Right hindlimb (tissue), 1 donor: ENCODE measurements at places on chromosomes 3 and 15.

- DNase-seq, result no peak
These were observed 13.7 kb downstream of the C15orf39 start for GRCh38 chr15:75215107-75216004.

DNA sequence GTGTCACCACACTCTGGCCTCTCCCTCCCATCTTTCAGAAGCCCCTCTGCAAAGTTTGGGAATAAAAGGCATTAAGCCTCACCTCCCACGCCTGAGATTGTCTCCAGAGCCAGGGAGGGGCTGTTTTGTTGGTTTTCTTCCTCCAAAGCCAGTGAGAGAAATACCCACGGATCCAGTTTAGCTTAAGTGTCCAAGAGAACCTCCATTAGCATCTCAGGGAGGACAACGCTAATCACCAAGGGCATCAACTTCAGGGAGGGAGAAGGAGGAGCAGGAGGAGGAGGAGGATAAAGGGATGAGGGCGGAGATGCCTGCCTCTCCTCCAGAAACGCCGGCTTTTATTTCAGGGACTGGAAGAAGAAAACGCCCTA is 101.6 kb downstream of the SRGAP3 start:
- DNase-seq, result no peak

DNA sequence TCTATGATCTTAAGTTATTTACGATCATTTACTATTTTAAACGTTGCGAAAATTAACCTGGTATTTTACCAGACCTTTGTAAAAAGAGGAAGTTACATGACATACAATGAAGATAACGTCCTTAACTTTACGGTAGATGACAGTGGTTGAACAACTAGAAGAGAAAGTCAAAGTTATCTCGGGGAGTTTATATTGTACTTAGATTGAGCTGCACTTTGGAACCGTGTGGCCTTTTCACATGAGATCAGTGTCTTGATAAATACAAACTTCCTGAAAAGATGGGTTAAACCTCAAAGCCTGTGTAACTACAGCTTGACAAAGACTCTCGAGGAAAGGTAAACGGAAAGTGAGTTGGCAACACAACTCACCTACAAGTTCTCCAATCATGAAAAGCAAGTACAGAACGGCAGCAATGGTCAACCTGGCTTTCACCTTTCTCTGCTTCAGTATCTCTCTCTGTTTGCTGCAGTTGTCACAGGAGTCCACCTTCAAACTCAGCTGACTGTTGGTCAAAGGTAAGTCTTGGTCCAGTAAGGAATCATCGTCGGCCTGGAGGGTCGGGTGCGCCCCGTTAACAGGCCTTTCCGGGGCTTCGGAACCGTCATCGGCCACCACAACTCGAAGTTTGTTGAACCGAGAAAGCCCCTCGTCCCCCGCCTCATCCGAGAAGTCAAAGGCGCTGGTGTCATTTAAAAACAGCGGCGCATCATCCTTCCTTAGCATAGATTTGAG is 793 bp downstream of the SLC30A4 start:
- no peak for DNase-seq

DNA sequence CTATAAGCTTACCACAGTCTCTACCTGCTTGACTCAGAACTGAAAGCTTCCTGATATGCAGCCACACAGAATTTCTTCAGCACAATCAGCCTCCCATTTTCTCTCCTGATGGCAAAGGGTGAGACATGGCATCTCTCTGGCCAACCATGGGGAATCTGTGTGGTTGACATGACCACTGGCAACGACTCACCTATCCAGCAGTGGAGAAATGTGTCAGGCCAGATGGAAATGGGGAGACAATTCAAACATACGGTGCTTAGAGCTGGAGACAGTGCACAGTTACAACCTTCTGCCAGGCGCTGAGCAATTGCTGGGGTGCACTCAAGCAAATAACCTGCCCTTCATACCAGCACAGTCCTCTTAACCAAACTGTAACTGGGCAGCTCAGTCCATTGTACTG is 3.6 kb downstream of the ZNF385D start:
- no peak for DNase-seq

DNA sequence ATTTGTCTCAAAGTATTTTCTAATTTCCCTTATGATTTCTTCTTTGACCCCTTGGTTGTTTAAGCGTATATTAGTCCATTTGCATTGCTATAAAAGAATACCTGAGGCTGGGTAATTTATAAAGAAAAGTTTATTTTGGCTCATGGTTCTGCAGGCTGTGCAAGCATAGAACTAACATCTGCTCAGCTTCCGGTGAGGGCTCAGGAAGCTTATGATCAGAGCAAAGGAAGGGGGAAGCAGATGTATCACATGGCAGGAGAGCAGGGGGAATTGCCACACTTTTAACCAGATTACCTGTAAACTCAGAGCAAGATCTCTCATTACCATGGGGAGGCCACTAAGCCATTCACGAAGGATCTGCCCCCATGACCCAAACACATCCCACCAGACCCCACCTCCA is 148.2 kb downstream of the PDE8A start:
- DNase-seq, result no peak

DNA sequence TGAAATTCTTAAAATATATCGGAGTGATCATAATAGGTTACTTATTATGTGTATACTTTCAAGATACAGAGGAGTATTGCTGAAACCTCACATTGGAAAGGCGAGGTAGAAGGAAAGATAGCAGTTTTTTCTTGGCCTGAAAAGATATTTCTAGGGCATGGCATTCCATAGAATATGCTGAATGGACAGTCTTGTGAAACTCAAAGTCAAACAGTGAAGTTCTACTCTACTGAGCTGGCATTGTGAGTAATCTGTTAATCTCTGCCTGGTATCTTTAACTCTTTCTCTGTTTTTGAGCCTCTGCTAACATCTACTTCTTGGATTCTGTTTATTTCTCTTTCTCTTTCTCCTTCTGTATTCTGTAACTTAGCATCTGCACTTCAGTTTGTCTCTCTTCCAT is 176.3 kb upstream of the ZBTB20 start:
- no peak for DNase-seq

- DNase-seq, result no peak
These were observed 107.2 kb upstream of the ALDH1A3 start for GRCh38 chr15:100772478-100772877.

GRCh38 chr15:99944131-99944530 is 210.9 kb upstream of the LYSMD4 start:
- DNase-seq, result no peak

DNA sequence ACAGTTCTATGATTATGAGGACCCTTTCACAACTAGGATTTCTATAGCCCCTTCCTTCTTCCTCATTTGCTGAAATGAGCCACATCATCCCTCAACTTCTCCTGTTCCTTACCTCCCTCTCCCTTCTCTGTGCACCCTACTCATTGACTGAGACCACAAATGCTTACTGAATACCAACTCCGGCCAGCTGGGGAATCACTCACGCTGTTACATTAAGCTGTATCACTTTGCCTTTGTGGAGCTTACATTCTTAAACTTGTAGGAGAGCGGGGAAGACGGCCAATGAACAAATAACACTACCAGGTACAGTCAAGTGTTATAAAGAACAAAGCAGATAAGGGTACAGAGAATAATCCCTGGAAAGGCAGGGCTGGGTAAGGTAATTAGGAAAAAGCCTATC is 5.7 kb downstream of the SUCLG2 start:
- no peak for DNase-seq

DNA sequence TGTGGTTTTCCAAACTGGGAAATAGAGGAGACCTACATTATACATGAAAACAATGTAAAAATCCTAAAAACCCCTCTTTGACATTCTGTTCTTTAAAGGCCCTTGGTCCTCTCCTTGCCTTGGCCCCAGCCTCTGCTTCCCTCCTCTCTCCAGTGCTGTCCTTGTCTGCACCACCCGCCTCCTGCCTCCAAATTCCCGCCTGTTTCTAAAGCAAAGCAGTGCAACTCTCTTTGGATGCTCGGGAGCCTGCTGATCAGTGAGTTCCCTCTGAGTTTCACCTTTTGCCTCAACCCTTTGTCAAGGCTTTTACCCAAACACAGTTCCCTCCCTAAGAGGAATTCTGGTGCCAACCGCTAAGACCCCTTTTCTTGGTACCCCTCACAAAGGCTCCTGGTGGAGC is 8.0 kb downstream of the ANKDD1A start:
- DNase-seq, result no peak

- DNase-seq, result no peak
These were observed 20.3 kb downstream of the LAMP3 start for GRCh38 chr3:183142199-183142598.

- DNase-seq, result no peak
These were observed 108.4 kb downstream of the ADAMTSL3 start for GRCh38 chr15:83762367-83762766.

- no peak for DNase-seq
These were observed 677.8 kb downstream of the FHIT start for GRCh38 chr3:60573494-60573893.

DNA sequence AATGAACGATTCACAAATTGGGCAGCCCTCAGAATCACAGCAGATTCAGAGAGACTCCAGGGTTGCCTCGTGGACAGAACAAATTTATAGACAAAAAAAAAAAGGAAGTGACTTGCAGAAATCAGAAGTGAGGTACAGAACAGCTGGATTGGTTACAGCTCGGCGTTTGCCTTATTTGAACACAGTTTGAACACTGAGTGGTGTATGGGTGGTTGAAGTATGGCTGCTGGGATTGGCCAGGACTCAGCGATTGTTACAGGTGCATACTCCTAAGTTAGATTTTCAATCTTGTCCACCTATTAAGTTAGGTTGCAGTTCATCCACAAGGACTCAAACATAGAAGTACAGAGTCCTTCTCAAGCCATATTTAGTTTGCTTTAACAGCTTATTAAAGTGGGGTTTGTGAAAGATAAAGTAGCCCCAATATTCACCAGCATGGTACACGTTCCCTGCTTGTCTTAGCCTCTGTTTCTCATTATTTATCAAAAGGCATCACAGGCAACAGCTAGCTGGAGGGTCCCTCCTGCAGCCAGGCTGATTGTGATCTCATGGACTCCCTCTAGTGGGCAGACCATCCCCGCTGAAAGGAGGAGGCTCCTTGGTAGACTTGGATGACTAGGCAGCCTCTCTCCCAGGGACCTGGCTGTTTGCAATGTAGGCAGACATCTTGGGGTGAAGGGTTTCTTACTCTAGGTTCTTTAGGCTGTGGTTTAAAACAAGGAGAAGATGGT is 17.6 kb upstream of the ALDH1L1 start:
- DNase-seq, result peak; percentile 67

DNA sequence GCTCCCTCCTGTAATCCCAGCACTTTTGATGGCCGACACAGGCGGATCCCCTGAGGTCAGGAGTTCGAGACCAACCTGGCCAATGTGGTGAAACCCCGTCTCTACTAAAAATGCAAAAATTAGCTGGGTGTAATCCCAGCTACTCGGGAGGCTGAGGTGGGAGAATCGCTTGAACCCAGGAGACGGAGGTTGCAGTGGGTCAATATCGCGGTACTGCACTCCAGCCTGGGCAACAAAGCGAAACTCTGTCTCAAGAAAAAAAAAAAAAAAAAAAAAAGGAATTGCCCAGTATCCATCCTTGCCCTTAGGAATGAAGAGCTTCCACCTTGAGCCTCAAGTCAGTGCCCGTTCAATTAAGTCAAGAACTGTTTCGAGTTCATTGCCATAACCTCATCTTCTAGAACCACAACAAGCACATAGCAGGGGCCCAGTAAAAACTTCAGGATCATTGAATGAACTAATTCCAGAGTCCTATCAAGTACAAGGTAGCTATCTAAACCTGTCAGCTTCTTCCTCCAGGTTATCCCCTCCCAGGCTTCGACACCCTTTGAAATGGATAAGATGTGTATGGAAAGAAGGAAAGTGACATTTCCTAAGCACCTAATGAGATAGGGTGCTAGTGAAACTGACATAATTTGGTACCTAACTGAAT is 826 bp downstream of the DBR1 start:
- no peak for DNase-seq

GRCh38 chr3:68060191-68060590 is 405.8 kb upstream of the SUCLG2 start:
- no peak for DNase-seq

GRCh38 chr15:40990080-40990479 is 36.8 kb downstream of the CHAC1 start:
- DNase-seq, result no peak

DNA sequence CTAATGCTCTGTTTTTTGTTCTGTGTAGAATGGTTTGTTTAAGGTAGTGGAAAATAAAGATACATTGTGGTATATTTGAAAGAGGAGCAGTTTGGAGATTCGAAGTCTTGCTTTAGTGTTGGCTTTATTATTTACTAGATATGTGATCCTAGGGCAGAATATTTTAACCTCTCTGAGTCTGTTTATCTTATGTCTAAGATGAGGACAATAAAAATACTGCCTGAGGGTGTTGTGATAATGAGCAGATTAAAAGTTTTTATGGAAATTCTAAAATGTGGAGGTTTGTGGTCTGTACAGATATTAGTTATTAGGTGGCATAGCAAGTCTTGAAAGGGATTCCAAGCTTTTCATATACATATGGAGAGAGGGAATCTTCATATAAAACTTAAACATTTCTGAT is 15.0 kb downstream of the TCF12 start:
- DNase-seq, result no peak

DNA sequence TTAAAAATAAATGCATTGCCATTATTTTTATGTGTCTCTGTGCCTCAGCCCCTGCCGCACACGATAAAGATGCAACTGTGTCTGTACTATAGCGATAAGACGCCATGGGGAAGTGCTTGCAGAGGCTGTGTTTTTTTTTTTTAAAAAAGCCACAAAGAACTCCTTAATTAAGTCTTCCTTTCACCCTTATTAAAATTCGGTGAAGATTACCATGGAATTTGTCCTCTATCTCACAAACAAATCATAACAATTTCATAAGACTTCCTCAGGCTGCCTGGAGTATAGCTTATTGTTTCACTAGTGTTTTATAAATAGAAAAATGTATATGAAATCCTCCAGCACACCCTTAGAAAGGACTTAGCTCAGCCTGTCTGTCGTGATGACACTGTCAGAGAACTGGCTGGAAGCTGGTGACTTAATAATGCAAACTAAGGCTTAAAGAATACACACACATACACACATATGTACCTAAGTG is 374.8 kb upstream of the SLCO3A1 start:
- no peak for DNase-seq

DNA sequence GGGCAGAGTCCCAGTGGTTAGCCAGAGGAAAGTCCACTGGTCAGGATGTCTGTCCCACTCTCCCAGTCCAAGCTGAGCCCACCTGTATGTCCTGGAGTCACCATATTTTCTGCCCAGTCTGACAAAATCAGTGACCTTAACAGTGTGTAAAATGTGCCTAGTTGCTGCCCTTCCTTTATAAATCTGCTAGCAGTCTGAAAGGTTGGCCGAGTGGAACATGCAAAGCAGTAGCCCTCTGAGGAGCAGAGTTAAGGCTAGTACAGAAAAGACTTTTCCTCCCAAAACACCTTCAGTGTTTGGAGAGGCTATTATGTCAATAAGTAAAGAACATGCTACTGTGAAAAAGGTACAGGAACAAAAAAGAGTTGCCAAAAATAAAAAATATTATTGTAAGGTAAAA is 15.3 kb downstream of the TTC21A start:
- DNase-seq, result no peak

DNA sequence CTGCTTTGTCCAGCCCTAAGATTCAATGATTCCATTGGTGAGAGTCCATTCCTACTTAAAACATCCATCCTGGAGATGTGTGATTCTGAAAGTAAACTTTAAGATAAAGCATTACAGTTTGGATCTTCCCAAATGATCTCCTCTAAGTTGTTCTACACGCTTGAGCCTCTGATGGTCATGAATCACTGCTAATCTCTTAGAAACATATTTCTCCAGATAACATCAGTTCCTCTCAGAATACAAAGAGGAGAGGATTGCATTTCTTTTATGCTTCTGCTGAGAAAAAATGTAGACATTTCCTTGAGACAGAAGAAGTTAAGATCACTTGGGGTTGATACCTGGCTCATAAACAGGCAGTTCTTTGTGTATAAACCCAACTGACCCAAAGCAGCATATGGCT is 281.2 kb upstream of the DPH6 start:
- no peak for DNase-seq

GRCh38 chr3:65948841-65949573 is 89.7 kb downstream of the MAGI1 start:
- DNase-seq, result no peak
